ENCODE measurements at places on chromosomes 7 and 10. TPM values are rescaled to one million over a fixed set of nuclear protein-coding genes. Genes with fewer than 3 reads are reported as not detected.

The FOXP2 gene
- total RNA-seq: 5.0 TPM

The DENND2A gene
- total RNA-seq: 2.4 TPM

The EPHB6 gene
- 0.11 TPM for total RNA-seq

The SPACDR gene
- not detected for total RNA-seq

DNA sequence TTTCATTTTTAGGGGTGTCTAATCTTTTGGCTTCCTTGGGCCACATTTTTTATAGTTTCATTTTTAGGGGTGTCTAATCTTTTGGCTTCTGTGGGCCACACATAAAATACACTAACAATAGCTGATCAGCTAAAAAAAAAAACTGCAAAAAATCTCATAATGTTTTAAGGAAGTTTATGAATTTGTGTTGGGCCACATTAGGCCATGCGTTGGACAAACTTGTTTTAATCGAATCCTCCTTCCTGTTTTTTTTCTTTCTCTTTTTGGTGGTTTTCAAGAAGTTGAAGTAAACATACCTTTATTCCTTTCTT is 37.4 kb downstream of the ZNRF2 start:
- peak overlapping the region; percentile 38 for H3K27ac ChIP-seq
- no peaks in the 10 kb centered on the region for H3K27me3 ChIP-seq
- peak; percentile 18 for DNase-seq
- peaks cover 33% of the 10 kb centered on the region for H3K4me1 ChIP-seq

- H3K4me1 ChIP-seq: 0 out of 2 replicates have a peak, but pooled peaks cover 1% of the 10 kb centered on the region
- H3K27ac ChIP-seq: no peak overlapping the region
- no peak overlapping the region for H3K4me3 ChIP-seq
- no peaks in the 10 kb centered on the region for H3K36me3 ChIP-seq
- DNase-seq: peak; percentile 33
These were observed 54.8 kb downstream of the MPP7 start for GRCh38 chr10:28248092-28248491.

DNA sequence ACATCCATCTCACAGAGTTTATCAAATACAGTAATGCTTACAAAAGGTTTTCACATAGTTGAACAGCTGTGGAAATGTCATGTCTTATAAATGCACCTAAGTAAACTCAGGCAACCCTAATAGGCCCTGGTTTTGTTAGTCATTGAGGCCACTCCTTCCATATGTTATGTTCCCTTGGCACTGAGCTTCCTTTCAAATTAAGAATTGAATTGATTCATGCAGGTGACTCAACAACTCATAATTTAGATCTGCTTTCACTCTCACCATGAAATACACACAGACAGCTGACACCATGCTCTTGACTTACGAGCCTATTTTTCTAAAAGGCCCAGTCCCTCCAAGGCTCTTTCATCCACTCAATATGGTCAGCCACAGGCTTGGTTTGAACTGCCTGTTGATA is 476.9 kb downstream of the KCNMA1 start:
- no peaks in the 10 kb centered on the region for H3K36me3 ChIP-seq
- H3K4me1 ChIP-seq: peaks cover 56% of the 10 kb centered on the region
- H3K4me3 ChIP-seq: no peak overlapping the region
- peak; percentile 97 for DNase-seq

DNA sequence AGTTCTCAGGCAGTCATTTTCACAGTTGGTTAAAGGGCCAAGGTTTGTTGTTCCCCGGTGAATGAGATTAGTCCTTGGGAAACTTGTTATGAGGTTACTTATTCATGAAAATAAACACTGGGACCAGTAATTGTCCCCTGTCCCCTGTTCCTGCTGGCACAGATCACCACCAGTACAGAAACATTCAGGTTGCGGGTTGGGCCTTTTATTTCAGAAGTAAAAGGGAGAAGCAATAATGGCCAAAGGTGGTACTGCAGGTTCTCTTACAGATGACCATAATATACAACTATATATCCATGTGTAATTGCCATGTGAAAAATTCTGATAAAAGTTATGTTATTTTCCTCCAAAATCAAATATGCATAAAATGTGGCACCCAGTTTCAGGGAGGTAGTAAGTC is 442.0 kb downstream of the SORCS1 start:
- no peak overlapping the region for H3K27ac ChIP-seq
- no peaks in the 10 kb centered on the region for H3K36me3 ChIP-seq
- no peak for DNase-seq
- H3K4me3 ChIP-seq: no peak overlapping the region
- H3K27me3 ChIP-seq: no peaks in the 10 kb centered on the region

DNA sequence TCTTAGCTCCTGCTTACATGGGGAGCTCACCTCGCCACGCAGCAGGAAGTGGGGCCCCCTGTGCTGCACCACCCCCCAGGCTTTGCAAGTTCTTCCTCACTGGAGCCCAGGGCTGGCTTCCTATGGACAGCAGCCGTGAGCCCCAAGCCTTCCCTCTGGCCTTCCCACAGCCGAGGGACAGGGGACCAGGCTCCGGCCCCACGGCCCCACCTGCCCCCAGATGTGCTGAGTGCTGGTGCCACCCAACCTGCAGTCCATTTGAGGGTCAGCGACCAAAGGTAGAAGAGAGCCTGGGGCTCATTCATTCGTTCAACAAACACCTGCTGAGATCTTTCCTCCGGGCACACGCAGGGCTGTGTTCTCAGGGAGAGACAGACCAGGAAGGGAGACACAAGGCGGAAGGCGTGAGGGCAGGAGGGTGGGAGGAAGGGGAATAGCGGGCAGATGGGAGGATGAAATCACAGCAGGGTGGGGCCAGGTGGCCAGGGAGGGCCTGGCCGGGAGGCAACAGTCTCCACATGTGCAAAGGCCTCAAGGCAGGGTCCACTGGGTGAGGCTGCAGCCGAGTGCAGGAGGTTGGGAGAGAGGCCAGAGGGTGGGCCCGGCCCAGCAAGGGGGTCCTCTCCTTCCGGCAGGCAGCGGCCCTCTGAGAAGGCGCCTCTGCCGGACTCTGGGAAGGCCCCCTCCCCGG is 100.1 kb downstream of the FOXL3 start:
- peaks cover 6% of the 10 kb centered on the region for H3K27me3 ChIP-seq
- H3K36me3 ChIP-seq: no peaks in the 10 kb centered on the region
- no peaks in the 10 kb centered on the region for H3K4me1 ChIP-seq
- no peak overlapping the region for H3K4me3 ChIP-seq
- no peak for DNase-seq
- no peak overlapping the region for H3K27ac ChIP-seq

Measured in GM23248 (cell line).